ENCODE measurements at places on chromosomes 11 and 22. TPM values are rescaled to one million over a fixed set of nuclear protein-coding genes. Genes with fewer than 3 reads are reported as not detected.

DNA sequence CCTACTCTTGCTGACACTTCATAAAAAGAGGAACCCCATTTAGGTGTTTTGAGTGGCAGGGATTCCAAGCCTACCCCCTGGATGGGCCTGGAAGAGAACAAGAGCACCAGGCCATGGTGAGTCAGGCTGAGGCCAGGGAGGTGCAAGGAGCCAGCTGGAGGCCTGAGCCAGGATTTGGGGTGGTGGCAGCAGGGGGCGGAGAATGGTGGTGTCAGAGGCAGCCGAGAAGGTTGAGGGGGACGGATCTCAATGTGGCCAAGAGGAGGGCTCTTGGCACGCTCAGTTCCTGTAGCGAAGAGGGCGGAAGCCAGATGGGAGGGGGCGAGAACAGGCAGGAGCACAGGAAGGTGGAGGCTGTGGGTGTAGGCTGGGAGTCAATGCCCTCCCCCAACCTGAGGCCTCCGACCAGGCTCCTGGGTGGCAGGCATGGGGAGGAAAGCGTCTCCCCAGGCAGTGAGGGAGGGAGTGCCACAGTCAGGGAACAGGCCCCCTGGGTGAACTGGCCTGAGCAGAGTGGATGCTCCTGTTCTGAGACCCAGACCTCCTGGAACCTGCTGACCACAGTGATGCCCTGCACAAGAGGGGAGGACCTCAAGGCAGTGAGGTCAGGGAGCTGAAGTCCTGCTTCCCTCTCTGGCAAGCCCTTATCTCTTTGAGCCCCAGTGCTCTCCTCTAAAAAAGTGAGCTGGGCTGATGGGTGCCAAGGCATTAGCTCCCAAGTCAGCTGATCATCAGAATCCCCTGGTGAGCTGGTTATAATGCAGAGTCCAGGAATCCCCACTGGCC, 13.9 kb downstream of the RTN4RL2 start:
- DNase-seq = no peak

Gene ANO1
- total RNA-seq = not detected

Gene UPK3A
- not detected for total RNA-seq

Gene IGSF9B
- total RNA-seq = not detected

Gene SMPD1
- total RNA-seq = 145 TPM

DNA sequence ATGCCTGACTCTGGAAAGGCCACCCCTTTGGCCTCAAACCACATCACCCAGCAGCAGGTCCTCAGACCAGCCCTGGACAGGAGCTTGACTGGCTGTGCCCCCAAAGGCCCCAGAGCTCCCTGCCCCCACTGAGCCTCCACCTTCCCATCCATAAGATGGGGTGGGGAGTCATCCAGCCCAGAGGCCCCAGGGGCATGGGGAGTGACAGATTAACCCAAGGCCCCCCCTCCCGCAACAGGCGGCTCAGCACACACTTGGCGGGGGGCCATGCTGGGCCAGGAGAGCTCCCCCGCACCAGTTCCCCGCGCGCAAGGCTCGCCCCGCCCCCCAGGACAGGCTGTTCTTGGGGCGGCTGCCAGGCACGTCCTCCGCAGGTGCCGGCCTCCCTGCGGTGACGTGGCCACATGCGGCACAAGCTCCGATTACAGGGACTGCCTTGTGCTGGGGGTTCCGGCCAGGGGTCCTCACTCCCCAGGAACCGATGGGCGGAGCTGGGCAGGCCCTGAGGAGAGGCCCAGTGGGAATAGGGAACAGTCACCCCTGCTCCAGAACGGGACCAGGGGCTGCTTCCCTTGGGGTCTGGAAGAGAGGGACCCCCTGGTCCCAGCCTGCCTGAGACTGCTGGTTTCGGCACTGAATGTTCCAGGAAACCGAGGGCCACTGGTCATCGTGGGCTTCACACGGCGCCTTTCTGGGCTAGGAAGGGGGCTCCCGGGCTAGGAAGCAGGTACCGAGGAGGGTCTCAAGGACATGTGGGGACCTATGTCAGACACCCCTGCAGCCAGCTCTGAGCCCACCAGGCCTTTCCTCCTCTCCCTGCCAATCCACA, 5.1 kb upstream of the CDKN1C start:
- no peak for DNase-seq

Gene CELSR1
- total RNA-seq = 6.6 TPM

Gene OR4A16
- total RNA-seq = not detected

Gene CCDC89
- total RNA-seq = 2.8 TPM

Gene VSIG10L2
- not detected for total RNA-seq

Gene BDNF
- 92.2 TPM for total RNA-seq

DNA sequence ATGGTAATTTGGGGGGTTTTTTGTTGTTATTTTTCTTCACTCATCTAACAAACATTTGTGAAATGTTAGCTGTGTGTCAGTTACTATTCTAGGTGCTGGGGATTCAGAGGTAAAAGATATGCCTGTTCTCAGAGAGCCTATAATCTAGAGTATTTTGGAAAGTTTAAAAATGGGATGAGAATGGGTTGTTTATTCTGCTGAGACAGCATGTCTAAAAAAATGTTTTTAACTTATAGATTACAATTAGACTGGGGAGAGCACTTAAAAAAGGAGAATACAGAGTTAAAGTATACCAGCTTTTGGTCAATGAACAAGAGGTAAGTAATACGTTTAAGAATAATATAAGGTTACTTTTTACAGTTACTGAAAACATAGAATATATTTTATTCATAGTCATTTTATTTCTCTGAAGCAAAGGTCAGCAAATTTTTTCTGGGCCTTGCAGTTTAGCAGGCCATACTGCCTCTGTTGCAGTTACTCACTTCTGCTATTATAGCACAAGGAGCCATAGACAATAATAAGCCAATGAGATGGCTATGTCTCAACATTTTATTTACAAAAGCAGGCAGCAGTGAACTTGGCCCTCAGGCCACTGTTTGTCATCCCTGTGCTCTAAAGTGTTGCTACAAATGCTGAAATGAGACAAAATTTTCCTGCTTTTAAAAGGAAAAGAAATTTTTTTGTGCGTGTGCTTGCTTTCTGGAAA, 60.0 kb downstream of the DKK3 start:
- no peak for DNase-seq

- no peak for DNase-seq
These were observed 7.3 kb upstream of the ARAP1 start for GRCh38 chr11:72759468-72759985.

GRCh38 chr11:94310191-94310875, 6.0 kb downstream of the IZUMO1R start:
- DNase-seq = no peak

- no peak for DNase-seq
These were observed 1501.4 kb downstream of the TBC1D22A start for GRCh38 chr22:48263791-48264351.

GRCh38 chr11:3167143-3168119, 2.3 kb upstream of the OSBPL5 start:
- no peak for DNase-seq

- no peak for DNase-seq
These were observed 43.4 kb downstream of the CPT1A start for GRCh38 chr11:68798221-68798813.

DNA sequence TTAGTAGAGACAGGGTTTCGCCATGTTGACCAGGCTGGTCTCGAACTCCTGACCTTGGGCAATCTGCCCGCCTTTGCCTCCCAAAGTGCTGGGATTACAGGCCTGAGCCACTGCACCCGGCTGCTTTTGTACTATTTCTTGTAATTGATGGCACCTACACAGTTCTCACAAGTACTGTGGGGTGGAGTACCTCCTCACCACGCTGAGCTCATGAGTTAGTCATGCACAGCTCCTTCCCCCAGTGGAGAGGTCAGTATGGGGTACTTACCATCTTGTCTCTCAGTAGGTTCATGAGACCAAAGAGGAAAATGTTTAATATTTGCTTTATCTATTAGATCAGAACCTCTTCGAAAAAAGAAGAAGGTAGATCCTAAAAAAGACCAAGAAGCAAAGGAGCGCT, 2.1 kb downstream of the MRPL40 start:
- no peak for DNase-seq

DNA sequence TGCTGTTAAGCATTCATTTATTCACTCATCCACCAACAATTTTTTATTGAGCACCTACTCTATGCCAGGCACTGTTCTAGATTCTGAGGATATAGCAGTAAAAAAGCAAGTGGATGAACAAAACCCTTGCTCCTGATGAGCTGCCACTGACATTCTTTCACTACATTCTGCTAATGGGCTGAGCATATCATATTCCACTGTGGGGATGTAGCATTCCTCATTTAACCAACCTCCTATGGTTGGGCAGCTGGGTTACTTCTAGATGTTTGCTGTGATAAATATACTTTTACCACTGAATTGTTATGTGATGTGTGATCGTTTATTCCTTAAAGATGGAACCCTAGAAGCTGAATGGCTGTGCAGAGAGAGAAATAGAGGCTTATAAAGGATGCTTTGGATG, 176.9 kb downstream of the MN1 start:
- DNase-seq = no peak

DNA sequence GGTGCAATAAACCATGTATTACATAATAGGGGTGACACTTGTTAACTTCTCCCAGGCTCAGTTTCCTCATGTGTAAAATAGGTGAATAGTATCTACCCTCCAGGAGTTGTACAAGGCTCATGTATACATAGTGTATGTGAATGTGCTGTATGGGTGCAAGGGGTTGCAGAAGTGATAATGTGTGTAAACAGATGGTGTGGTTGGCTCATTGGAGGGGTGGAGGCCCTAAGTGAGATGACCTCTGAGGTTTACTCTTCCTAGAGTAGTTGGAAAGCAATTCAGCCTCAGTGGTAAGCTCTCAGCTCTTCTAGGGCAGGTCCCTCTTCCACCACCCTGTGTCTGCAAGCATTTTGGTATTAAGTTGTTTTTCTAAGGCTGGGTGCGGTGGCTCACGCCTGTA, 102.4 kb downstream of the PTPRJ start:
- no peak for DNase-seq

GRCh38 chr22:33327348-33327860, 269.2 kb upstream of the SYN3 start:
- no peak for DNase-seq

DNA sequence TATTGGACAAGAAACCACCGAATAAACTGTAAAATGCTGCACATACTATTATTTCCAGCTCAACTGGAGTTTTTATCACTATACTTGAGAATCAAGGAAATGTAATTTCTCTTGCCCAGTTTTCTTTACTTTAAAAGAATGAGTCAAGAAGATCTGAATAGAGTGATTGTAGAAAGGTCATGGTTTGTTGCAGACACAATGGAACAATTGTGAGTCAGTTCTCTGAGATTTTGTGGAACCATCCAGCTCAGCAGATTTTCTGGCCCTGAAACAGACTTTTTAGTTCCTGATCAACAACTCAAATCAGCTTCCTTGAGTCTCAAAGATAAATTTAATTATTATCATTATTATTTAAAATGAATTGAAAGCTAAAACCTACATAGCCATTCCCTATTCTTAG, 1.3 kb downstream of the TCN1 start:
- no peak for DNase-seq

DNA sequence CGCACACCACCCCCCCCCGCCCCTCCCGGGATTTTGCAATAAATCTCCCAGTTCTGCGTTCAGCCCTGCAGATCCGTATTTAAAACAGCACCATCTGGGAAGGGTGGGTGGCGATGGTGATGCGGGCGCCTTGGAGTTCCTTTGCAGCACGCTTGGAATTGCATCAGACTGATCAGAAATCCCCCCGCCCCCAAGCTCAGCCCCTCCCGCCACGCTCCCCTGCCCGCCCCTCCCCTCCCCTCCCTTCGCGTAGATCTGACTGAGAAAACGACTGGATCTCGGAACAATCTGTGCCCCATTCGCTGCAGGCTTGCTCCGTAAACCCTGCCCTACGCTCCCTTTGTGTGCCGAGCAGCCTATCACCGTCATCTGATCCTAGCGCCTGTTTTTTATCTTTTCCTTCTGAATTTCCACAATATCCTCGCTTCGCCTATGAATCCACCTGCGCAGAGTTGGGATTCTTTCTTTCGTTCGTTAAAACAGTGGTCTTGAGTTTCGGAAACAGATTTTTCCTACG, 18.1 kb upstream of the BDNF start:
- DNase-seq = peak; percentile 88

- no peak for DNase-seq
These were observed 6.6 kb downstream of the FLRT1 start for GRCh38 chr11:64042301-64042700.

Gene KDM2A
- total RNA-seq = 46.5 TPM

Gene SC5D
- 21.1 TPM for total RNA-seq

Gene FGF3
- not detected for total RNA-seq

DNA sequence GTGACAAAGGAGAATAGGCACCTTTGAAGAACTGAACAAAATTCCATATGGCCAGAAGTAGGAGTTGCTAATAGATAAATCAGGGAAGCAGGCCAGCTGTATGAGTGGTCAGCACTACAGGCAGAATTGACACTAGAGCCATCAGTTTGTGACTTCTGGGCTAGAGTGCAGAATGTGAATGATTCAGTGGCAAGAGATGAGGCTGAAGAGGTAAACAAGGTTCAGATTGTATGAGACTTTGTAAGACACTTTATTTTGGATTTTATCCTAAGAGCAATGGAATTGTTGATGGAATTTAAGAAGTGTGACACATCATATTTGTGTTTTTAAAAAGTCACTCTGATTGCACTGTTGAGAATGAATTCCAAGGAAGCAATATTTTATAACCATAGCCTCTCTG, 12.9 kb downstream of the BIRC3 start:
- DNase-seq = peak; percentile 23

Gene P4HA3
- total RNA-seq = 0.94 TPM

Gene NAALADL1
- total RNA-seq = not detected

DNA sequence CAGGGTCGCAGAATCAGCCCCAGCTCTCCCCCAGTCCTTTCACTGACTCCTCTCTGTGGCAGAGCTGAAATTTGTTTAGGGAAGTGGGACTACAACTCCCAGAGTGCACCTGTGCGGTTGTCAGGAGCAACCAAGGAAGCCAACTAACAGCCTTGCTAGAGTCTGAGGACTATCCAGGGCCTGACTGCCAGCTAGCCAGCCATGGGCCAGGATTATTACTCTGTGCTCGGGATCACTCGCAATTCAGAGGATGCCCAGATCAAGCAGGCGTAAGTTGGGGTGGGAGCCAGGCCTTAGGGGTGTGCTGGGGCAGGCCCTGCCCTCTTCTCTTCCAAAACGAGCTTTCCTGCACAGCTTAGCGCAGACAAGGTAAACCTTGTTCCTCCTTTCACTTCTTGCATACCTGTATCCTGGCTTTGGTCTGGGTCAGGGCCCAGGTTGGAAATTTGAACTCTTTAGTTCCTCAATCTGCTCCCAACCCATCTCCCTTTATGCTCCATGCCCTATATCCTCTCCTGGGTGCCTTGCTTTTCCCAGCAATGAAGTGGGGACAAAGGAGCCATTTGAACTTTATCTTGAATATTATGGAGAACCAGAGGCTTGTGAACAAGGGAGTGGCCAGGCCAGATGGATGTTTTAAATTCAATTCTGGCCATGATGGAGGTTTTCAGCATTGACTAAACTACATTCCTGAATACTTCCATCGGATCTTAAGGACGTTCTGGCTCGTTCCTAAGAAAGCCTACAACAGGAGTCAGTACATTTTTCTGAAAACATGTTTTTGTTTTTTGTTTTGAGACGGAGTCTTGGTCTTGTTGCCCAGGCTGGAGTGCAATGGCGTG, at the start of gene DNAJB13:
Gene DNAJB13, plus strand, starts transcription at position 158 of the 842 bp plus-strand sequence. Its CDS starts 44 bp downstream, at position 202.
- DNase-seq = peak; percentile 55

Gene CREB3L1
- 294 TPM for total RNA-seq

DNA sequence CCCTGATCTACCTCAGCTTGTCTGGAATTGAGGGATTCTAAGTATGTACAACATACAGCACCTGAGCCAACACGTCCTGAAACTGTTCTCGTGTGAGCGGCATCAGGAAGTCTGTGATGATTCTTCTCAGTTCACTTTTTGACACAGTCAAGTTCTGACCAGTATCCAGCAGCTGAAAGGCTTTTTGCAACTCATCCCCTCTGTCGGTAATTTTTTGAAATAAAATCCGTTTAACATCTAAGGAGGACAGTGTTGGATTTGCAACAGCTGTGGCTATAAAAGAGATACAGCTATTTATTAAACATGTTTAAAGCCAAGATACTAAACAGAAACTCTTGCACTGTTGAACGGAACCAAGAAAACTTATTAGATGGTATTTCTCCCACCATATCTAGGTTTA, 39.3 kb downstream of the EFCAB6 start:
- no peak for DNase-seq

Measured in HFFc6 (cell line).